ENCODE measurements at places on chromosomes 4 and X.

- peak; percentile 49 for DNase-seq
Measured at GRCh38 chr4:108172753-108173598, 4.2 kb upstream of the LEF1 start.

DNA sequence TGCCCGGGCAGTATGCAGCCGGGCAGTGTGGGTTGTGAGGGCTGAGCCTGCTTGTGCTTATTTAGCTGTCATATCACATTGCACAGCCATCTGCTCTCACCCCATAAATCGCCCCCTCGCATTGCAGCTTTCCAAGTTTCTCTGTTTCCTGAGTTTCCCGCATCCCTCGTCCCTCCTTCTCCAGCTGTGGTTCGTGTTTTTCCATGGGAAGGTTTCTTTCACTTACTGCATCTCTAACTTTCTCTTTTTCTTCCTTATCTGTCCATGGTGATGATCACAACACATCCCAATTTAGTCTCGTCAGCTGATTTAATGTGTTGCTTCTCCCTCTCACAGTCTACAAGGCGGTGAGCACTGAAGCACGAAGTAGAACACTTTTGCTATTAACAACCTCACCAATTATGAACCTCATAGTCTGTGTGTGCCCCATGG is 118.1 kb downstream of the ENPP6 start:
- no peak for DNase-seq

DNA sequence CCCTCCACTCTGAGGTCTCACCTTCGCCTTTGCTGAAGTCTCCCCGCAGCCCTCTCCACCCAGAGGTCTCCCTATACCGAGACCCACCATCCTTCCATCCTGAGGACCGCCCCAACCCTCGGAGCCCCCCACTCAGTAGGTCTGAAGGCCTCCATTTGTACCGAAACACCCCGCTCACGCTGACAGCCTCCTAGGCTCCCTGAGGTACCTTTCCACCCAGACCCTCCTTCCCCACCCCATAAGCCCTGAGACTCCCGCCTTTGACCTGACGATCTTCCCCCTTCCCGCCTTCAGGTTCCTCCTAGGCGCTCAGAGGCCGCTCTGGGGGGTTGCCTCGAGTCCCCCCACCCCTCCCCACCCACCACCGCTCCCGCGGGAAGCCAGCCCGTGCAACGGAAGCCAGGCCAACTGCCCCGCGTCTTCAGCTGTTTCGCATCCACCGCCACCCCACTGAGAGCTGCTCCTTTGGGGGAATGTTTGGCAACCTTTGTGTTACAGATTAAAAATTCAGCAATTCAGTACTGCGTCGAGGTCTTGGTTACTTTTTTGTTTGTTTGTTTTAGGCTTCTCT is 5.0 kb downstream of the SOD3 start:
- DNase-seq, result no peak

- DNase-seq, result no peak
Measured at GRCh38 chrX:135432881-135433521, 11.3 kb downstream of the SMIM10L2A start.

- no peak for DNase-seq
Measured at GRCh38 chr4:32775049-32775448, 2054.9 kb downstream of the PCDH7 start.

- DNase-seq, result no peak
Measured at GRCh38 chr4:40046311-40046980, 10.2 kb upstream of the N4BP2 start.
